Stimulated activated CD8-positive, alpha-beta memory T cell treated with anti-CD3 and anti-CD28 coated beads, Interleukin-4, amount 100 ng/mL, for 1 hour (primary cell): ENCODE measurements at places on chromosomes 7 and 10.

DNA sequence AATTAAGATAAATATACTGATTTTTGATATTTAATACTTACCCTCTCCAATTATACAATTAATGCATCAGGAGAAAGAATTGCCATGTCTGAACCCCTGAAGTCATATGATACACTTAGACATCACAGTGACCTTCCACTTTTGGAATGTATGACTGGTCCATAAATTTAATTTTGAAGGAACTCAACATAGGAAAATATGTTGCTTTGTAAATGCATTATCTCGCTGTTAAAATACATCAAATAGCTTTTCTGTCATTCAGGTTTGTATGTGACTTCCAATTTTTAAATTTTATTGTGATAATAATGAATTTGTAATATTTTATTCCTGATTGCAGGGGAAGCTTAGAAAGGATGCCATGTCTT is 631.9 kb upstream of the ANKRD30A start:
- no peak for DNase-seq

- DNase-seq = no peak
Measured at GRCh38 chr7:4054158-4054557, 627.9 kb upstream of the FOXK1 start.

- DNase-seq = no peak
Measured at GRCh38 chr10:10584161-10584560, 433.5 kb upstream of the CELF2 start.

GRCh38 chr7:44194069-44194468 is 4.8 kb upstream of the GCK start:
- no peak for DNase-seq

DNA sequence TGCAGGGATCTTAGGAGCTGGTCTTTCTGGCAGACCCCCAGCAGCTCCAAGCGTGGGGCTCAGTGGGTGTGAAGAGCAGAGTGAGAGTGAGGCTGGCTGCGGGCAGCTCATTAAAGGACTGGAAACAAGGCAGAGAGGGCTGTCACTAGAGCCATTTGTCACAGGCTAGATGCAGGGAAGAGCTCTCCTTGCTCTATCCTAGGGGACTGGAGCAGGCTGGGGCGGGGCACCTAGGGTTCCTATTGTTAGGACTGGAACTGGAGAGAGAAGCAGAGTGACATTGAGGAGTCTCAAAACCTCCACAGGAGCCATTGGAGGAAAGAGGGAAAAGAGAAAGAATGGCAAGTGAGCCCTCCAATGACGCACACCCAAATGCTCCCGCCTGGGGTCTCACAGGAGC is 772 bp upstream of the DDC start:
- no peak for DNase-seq
